ENCODE measurements at places on chromosomes 12 and 14.

DNA sequence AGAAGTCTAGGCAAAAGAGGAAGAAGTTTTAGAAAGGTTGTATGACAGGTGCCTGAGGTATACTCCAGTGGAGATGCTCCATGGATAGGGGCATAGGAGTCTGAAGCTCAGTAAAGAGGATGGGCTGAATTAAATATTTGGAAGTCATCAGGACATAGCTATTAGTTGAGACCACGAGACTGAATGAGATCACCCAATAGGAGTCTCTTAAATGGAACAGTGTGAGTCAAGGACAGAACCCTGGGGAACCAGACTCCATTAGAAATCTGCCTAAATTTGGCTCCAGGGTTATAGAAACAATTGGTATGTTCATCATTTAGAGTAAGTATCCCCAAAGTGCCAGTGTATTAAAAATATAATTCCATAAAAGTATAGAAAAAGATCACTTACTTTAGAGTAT is 172.6 kb downstream of the PRKCH start:
- DNase-seq: no peak

DNA sequence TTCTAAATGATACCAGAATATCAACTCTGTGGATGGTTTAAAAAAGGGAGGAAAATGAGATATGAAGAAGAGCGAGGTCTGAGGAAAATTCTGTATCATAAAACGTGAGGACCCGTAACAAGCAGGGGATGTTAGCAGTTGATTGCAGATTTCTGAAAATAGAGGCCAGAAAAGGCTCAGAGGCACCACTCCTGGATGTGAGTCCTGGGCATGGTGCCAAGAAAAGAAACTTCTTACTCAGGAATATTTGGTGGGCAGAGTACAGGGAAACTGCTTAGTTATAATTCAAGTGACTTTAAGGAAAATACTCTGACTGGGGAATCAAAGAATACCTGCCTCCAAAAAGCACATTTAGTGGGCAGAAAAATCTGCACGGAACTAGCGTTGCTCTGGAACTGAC is 85.5 kb downstream of the PRICKLE1 start:
- no peak for DNase-seq

GRCh38 chr12:75432924-75433323 is 42.0 kb downstream of the GLIPR1L2 start:
- no peak for DNase-seq

DNA sequence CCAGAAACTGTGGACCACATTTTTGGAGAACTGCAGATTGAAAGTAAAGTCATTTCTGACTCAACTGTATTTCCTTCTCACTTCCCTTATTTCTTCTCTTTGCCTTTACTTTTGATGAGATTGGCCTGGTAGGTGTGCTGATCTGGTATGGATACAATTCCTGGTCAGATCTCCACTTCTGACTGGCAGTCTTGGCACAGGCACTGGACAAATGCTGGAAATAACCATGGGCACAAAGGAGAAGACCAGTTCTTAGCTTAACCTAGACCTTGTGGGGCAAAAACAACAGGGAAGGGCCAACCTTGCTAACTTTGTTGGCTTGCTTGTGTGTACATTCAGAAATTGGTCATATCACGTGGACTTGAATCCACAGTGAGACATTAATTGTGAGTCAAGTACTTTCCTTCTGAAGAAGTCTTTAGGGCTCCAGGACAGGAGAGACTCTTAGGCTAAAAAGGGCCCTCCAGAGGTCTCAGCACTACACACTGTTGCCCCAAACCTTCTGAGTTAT is 75.0 kb downstream of the DIP2B start:
- DNase-seq: no peak

GRCh38 chr14:91273885-91274273 is 29.4 kb upstream of the GPR68 start:
- DNase-seq: no peak

DNA sequence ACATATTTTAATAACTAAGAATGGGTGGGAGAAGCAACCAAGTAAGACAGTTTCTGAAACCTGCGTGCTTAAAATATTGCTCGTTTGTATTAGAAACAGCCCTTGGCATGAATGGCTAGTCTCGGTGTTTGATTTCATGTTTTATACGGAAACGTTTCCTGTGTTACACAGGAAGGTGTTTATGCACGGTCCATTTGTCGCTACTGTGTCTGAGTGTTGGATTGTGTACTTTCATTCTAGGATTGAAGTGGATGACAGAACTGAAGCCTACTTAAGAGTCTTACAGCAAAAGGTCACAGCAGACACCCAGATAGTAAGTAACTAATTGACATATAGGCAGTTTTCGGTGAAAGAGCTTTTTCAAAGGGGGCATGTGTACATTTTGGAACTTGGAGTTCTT is 19.6 kb downstream of the PIWIL1 start:
- no peak for DNase-seq

GRCh38 chr12:40248585-40249297 is 23.9 kb downstream of the LRRK2 start:
- no peak for DNase-seq

Data from KBM-7 (cell line).